ENCODE measurements at places on chromosomes 2 and 18. TPM values are rescaled to one million over a fixed set of nuclear protein-coding genes. Genes with fewer than 3 reads are reported as not detected.

CCDC74A gene
- 24.2 TPM for total RNA-seq

COL5A2 gene
- 27.1 TPM for total RNA-seq

RNU2-63P gene
- not detected for total RNA-seq

ABCB11 gene
- total RNA-seq, result not detected

ALPP gene
- not detected for total RNA-seq

AFG3L2 gene
- total RNA-seq, result 50.2 TPM

NFE2L2 gene
- total RNA-seq, result 77.9 TPM

CFAP65 gene
- not detected for total RNA-seq

RNF138 gene
- total RNA-seq, result 19.4 TPM

DOK6 gene
- 0.67 TPM for total RNA-seq

SCRN3 gene
- 20.6 TPM for total RNA-seq

GRHL1 gene
- total RNA-seq, result 6.2 TPM

SKOR2 gene
- total RNA-seq, result not detected

PLEKHH2 gene
- 2.3 TPM for total RNA-seq

MFSD2B gene
- total RNA-seq, result not detected

SCN3A gene
- under 0.01 TPM for total RNA-seq

MC5R gene
- total RNA-seq, result not detected

LRP1B gene
- total RNA-seq, result 0.38 TPM

MERTK gene
- 2.7 TPM for total RNA-seq

IHH gene
- total RNA-seq, result not detected

NR4A2 gene
- 0.13 TPM for total RNA-seq

LOXHD1 gene
- total RNA-seq, result 0.14 TPM

MDH1B gene
- 1.8 TPM for total RNA-seq

LBH gene
- total RNA-seq, result 57.0 TPM

TUBB8B gene
- total RNA-seq, result not detected

ANKRD30B gene
- 0.08 TPM for total RNA-seq

ERBB4 gene
- 2.6 TPM for total RNA-seq

FAM161A gene
- 6.0 TPM for total RNA-seq

CCDC68 gene
- 2.7 TPM for total RNA-seq

LYPD6B gene
- total RNA-seq, result 5.3 TPM

HTRA2 gene
- total RNA-seq, result 36.0 TPM

TRIM43B gene
- total RNA-seq, result 0.63 TPM

PER2 gene
- total RNA-seq, result 5.3 TPM

SCYGR4 gene
- not detected for total RNA-seq

SIX3 gene
- not detected for total RNA-seq

POTEC gene
- total RNA-seq, result not detected
